Effector memory CD8-positive, alpha-beta T cell (primary cell): ENCODE measurements at places on chromosomes 7 and 10.

DNA sequence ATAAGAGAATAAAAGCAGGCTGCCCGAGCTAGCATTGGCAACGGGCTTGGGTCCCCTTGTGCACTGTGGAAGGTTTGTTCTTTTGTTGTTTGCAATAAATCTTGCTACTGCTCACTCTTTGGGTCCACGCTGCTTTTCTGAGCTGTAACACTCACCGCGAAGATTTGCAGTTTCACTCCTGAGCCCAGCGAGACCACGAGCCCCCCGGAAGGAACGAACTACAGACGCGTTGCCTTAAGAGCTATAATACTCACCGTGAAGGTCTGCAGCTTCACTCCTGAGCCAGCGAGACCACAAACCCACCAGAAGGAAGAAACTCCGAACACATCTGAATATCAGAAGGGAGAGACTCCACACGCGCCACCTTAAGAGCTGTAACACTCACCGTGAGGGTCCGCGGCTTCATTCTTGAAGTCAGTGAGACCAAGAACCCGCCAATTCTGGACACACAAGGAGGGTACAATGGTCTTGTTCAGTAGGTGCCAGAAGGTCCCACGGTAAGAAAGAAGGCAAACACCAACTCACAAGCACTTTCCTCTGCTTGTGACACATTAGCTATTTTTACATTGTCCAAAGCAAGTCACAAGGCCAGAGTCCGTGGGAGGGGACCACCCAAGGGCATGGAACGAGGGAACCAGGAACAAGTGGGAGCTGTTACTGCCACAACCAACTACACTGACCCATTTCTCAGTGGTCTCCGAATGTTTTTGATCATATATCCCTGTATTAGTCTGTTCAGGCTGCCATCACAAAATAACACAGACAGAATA is 29.2 kb upstream of the CACUL1 start:
- DNase-seq, result no peak

DNA sequence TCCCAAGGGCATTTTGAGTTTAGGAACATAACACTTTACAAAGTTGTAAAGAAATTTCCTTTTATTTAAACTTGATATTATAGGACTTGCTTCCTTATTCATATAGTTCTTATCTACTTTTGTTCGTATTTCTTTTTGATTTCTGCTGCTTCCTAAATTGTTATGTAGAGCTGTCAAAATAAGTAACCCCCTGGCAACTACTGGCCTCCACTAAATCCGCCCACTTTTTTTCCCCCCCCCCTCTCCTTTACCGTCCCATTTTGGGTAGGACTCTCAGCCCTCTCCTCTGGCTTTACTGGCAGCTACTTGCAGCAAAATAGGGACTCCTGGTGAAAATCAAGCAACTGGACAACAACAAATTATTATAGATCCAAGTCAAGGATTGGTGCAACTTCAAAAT is 1.1 kb downstream of the SP4 start:
- no peak for DNase-seq

- no peak for DNase-seq
Measured at GRCh38 chr10:24414597-24414996, 205.7 kb downstream of the KIAA1217 start.

DNA sequence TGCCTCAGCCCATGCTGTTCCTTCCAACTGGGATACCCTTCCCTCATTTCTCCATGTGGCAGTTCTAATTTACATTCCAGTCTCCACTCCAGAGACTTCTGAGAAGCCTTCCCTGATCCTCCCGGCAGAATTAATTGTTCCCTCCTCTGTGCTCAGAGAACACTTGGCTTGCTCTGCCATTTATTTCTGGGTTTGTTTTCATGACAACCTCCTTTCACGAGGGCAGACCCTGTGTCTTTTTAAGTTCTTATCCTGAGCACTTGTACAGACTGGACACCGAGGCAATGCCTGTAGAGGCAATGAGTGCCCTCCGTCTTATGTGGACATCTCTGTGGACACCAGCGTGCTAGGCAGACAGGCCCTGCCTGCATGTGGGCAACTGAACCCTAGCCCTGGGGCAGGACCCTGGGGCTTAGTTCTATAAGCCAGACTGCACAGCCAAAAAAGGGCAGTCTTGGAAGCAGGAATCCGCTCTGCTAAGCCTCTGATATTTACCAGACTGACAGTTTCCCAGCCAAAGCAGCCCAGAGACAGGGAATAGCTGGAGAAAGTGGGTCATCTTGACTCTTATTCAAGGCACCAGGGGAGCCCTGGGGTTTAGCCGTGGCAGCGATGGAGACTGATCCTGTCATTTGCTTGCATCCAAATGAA is 474.0 kb downstream of the RPS24 start:
- DNase-seq, result no peak

DNA sequence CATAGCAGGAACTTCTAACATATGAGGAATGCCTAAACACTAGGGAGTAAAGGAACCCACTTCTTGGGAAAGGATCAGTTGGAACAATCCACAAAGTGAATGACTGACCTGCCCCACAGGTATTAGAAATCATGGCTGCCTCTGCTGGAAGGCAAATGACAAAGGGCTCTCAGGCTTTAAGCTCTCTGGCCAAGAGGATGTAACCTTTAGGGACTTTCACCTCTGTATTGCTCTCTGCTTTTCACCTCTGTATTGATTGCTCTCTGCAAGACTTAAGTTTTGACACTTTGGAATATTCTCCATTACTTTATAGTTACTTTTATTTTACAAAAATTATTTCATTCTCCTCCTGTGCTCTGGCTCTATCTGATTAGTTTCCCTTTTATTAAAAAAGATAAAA is 248.0 kb downstream of the LRRTM3 start:
- no peak for DNase-seq

DNA sequence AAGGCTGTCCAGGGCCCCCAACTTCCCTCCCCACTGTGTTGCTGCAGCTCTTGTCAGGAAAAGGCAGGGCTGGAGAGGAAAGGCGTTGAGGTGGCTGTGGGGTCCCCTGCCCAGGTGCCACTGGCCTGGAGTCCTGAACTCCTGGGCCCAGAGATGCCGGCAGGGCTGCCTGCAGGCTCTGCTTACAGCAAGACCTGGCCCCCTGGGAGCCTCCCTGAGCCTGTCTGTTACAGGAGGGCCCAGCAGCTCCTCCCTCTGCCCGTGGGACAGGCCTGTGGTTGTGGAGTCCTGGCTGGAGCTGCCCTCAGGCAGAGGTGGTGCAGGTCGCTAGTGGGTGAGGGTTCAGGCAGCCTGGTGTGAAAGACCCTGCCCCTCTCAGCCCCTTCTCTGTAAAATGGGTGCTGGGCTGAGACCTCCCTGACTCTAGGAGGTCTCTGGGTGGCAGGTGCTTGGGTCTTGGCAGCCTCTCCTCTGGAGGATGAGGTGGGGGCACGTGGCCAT is 9.9 kb downstream of the ANTXRL start:
- DNase-seq, result no peak

DNA sequence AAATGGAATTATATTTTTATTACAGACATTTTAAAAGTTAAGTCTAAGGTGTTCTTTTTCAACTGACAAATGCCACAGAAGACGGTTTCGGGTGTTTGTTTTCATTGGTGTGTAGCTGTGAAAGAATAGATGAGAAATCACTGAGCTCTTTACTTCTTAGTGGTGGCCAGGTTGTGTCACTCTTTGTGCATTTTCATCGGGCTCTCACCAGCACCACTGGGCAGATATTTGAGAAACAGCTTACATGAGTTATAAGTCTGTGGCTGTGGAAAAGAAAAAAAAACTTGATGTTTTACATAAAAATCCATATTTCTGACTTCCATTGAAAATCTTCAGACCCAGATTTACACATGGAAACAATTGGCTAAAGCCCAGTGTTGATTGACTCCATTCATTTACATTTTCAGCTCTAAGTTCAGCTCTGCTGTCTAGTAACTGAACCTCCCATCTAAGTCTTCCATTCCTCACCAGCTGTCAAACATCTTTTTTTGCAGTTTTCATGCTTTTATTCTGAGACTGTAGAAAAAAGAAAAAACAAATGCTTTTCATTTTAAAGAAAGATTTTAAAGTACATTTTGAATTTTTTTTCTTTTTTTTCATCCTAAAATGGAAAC is 22.3 kb downstream of the CABCOCO1 start:
- no peak for DNase-seq

DNA sequence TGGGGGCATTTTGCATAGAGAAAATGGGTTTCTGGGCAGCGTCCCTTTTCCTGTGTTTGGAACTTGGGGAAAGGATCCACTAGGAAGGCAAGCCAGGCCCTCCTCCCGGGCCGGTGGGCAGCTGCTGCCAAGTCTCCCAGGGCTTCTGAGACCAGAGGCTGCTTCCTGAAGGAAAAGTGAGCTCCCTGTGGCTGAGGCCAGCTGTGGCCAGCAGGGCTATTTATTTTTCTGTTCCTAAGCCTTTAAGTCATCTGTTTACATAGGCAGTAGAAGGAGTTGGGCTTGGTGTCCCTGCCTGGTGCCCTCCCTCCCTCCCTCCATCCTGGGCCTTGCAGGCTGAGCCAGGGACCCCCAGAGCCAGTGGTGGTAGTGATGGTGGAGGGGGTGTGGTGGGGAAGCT is 70.5 kb upstream of the COL13A1 start:
- DNase-seq, result no peak

GRCh38 chr10:119209035-119209735 is 1.8 kb downstream of the GRK5 start:
- DNase-seq, result peak; percentile 38

- no peak for DNase-seq
Measured at GRCh38 chr7:117071551-117071950, 118.2 kb downstream of the ST7 start.

- no peak for DNase-seq
Measured at GRCh38 chr7:264541-265191, 25.3 kb upstream of the FOXL3 start.
